ENCODE measurements at places on chromosomes 2 and 18.

DNA sequence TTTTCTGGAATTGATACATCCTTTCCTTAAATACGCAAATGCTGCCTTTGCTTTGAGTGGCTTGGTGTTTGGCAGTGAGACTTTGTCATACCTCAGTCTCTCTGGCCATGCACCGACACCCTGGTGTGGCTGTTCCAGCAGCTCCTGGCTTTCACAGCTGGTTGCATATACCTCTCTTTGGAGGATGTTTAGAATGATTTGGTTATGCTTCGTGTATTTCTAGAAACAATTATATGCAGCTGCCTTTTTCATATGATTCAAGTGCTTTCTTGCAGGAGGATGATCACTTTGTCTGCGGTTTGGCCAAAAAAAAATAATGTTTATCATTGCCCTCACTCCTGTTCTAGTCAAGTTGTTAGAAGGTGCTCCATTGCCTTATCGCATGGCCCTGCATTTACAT, 95.0 kb upstream of the EML6 start:
- DNase-seq: no peak

GRCh38 chr2:238742664-238743063, 105.2 kb upstream of the TWIST2 start:
- DNase-seq: no peak

- peak; percentile 83 for DNase-seq
These were observed 60.9 kb downstream of the EDAR start for GRCh38 chr2:108927936-108928659.

- no peak for DNase-seq
These were observed 20.1 kb downstream of the DOCK10 start for GRCh38 chr2:225022188-225022587.

GRCh38 chr2:25236736-25237135, 68.4 kb upstream of the POMC start:
- no peak for DNase-seq

- DNase-seq: no peak
These were observed 2.8 kb upstream of the SULT6B1 start for GRCh38 chr2:37191253-37191652.

DNA sequence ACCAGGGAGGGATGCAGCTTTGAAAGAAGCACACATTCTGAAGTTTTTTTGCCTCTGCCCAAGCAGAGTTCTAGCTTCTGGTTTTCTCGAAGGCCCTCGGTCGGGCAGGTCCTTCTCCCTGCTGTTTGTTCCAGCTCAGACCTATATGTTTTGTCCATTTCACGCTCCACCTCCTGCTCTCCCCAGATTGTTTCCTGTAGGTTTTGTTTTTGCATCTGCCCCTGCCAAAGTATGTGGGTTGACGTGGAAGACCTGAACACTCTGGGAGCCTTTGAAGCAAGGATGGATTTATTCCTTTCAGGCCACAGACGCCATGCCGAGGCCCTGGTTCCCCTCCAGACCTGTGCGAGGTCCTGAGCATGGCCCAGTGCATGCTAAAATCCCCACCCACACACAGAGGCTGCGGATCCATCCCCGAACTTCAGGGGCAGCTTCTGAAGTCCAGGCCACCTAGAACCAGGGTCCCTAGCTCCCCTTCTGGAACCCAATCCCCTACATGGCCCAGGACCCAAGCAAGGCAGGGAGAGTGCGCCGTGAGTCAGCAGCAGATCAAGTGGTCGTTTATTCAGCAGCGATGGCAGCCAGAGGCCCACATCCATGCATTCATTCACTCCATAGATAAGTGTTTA, 205.4 kb downstream of the KLHL29 start:
- DNase-seq: no peak

GRCh38 chr2:59572227-59572626, 981.2 kb downstream of the BCL11A start:
- no peak for DNase-seq

DNA sequence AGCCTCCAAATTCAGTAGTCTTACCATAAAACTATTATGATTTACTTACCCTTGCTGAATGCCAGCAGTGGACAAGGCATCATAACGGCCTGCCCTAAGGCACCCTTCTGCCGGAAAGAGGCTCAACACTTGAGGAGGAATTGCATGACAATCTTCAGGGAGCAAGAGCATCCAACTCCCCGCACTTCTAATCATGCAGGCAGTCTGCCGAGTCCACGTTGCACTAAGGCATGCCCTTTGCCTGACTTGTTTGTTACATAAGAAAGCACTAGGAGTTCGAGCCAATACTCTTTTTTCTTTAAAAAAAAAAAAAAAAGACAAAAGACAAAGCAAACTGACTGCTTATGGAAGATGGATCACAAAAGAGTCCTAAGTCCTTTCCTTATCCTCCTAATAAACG, 17.9 kb upstream of the SPTBN1 start:
- DNase-seq: peak; percentile 67

- no peak for DNase-seq
These were observed 47.1 kb upstream of the MAP4K3 start for GRCh38 chr2:39484206-39484605.

GRCh38 chr2:67237288-67237687, 159.8 kb upstream of the ETAA1 start:
- no peak for DNase-seq

DNA sequence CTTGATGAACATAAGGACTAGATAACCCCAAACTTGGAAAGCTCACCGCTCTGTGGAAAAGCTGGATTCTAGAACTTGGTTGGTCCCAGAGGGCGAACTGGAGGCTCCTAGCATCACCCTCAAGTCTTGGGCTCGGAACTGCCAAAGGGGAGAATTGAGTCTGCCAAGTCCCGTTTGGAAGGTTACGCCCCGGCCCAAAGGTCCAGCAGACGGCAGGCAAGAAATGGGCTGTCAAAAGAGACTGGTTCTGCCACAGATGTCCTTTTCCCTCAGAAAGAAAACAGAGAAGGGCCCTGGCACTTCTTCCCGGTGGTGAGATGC, 182.2 kb downstream of the ANAPC1 start:
- no peak for DNase-seq

GRCh38 chr18:68766433-68766832, 31.4 kb upstream of the CCDC102B start:
- DNase-seq: no peak

- DNase-seq: no peak
These were observed 409.0 kb downstream of the SLC4A3 start for GRCh38 chr2:220036431-220036830.

GRCh38 chr2:238850091-238850490, 2.2 kb downstream of the TWIST2 start:
- DNase-seq: peak; percentile 93
